Activated T-cell treated with anti-CD3 and anti-CD28 coated beads, Interleukin-2, amount 50 U/mL, for 72 hours (primary cell): ENCODE measurements at places on chromosomes 5 and 9.

GRCh38 chr5:135729321-135729786, 105.1 kb upstream of the SLC25A48 start:
- DNase-seq, result no peak

- DNase-seq, result peak; percentile 57
These were observed 100.1 kb upstream of the DHFR start for GRCh38 chr5:80754900-80755299.

GRCh38 chr5:64229163-64229774, 63.6 kb downstream of the RNF180 start:
- DNase-seq, result no peak

- no peak for DNase-seq
These were observed 193.7 kb downstream of the TLE4 start for GRCh38 chr9:79765466-79765865.

DNA sequence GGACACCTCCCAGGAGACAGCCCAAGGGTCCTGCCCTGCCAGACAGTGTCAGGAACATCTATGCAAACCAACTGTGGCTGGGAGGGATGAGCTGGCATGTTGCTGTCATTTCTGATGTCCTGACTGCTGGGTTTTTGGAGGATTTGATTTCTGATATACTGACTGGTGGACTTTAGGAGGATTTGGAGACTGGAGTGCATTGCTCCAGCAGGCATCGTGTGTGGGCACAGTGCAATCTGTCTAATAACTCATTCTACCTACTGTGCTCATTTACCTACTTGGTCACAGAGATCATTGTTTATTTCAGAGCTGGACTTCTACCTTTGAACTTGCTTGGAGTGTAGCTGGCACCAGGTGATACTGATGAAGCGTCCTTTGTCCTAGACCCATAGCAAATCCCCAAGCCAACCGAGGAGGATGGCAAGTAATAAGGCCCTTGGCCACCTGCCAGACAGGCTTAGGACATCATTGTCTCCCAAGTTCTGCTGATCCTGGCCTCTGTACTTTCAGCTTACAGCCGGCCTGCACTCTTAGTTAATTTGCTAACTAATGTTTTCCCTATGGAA, 124.3 kb upstream of the ICE1 start:
- DNase-seq, result no peak

- no peak for DNase-seq
These were observed 8.2 kb downstream of the CTSL start for GRCh38 chr9:87734106-87734505.

- DNase-seq, result no peak
These were observed 213.3 kb upstream of the TBC1D2 start for GRCh38 chr9:98468567-98469239.

GRCh38 chr5:100861148-100861547, 41.9 kb downstream of the ST8SIA4 start:
- no peak for DNase-seq

DNA sequence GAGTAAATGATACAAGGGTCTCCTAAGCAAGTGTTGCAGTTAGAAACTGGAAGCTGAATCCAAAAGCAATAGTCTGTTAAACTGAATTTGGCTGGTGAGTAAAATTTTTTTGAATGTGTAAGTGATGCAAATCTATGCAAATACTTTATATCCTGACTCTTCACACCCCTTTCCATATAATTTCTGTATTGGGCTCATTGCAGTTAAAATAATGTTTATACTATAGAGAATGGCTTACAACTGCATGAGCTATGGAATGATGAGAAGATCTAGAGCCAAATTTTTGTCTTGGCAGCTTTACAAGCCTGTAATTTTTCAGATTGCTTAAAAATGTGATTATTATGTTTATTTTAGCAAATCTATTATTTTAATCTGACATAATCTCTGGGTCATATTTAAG, 57.0 kb upstream of the GABRA1 start:
- DNase-seq, result no peak

- DNase-seq, result no peak
These were observed 35.4 kb downstream of the ITGA2 start for GRCh38 chr5:53024535-53024934.

DNA sequence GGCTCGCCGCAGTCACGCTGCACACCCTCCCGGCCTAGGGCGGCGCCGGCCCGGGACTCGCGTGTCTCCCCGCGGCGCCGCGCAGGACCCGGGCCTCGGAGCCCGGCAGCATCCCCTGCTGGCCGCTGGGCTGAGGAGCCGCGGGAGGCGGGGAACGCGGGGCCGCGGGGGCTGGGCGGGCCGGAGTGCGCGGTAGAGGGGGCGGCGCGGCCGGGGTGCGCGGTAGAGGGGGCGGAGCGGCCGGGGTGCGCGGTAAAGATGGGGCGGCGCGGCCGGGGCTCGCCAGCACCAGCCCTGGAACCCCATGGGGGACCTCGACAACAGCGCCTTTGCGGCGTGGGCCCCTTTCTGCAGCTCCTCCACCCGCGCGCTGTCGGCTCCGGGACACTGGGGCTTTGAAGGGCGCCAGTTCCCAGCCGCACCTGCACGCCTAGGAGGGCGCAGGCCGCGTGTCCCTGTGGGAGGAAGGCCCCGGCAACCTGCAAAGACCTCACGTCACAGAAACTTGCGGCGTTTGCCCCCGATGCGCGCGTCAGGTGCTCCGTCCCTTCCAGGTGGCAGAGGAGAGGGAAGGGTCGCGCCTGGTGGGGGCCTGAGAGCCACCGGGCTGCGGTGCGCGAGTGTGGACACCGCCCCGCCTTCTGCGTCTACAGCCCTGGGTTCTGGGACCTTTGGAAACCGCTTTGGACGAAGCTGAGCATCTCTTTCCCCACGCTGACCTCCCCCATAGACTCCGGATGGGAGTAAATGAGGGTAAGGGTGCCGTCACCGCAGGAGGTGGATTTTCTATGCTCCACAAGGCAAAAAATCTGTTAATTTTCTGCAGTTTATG, 49.6 kb downstream of the NSUN2 start:
- peak; percentile 28 for DNase-seq

- no peak for DNase-seq
These were observed 25.1 kb downstream of the RNF180 start for GRCh38 chr5:64190562-64191306.

- DNase-seq, result no peak
These were observed 155.0 kb upstream of the COL5A1 start for GRCh38 chr9:134486596-134486995.

DNA sequence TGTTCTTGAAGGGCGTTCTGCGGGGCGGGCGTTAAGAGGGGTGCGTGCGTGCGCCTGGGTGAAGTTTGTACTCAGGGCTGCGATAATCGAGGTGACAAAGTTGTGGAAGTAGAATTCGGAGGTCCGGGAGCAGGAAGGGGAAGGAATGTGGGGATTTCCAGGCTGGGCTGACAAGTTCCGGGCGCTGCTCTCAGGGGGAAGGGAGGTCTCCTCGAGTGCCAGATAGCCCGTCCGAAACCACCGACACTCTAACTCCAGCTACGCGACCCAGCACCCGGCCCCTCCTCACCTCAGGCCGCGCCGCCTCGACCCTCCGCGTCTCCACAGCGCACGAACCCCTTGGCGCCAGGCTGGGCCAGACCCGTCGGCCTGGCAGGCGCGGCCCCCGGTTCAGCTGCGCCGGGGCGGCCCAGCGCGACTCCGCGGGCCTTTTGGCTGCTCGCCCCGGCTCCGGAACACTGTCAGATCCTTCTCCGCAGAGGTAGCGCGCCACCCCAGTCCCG, at the start of gene IL6ST:
Gene IL6ST, minus strand, starts transcription at position 469 of the 503 bp plus-strand sequence. CDS start 18,685 bp downstream, outside the sequence.
- DNase-seq, result peak; percentile 44

DNA sequence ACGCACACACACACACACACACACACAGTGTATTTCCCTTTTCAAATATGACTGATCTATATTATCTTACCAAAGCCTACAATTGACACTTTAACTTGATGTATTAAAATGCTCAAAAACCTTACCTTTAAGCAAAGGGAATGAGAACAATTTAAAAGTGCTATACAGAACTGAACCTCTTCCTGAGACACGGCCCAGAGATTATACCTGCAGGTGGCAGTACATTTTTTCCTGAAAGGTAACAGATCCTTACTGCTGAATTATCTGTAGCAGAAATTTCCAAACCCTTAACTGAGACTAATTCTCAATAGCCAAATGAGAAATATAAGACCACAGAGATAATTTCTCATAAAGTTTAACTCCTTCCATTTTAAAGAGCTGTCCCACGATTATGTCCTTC, 91.1 kb downstream of the MYO10 start:
- no peak for DNase-seq

DNA sequence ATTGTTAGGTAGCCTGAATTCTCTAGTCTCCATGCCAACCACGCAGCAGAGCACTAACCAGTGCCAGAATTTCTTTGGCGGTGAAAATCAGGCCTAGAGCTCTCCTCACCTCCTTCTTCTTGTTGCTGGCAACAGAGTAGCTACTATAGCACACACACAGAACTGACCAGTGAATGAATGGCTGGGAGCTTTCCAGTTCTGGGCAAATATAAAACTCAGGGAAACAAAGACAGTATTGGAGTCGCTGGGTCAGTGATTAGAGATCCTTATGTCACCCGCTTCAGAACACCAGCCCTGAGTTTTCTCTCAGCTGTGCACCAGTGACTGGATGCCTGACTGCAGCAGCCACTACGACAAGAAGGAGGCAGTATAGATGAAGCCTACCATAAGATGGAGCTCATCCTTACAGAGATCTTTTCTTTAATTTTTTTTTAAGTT, 26.9 kb upstream of the FEM1C start:
- no peak for DNase-seq

DNA sequence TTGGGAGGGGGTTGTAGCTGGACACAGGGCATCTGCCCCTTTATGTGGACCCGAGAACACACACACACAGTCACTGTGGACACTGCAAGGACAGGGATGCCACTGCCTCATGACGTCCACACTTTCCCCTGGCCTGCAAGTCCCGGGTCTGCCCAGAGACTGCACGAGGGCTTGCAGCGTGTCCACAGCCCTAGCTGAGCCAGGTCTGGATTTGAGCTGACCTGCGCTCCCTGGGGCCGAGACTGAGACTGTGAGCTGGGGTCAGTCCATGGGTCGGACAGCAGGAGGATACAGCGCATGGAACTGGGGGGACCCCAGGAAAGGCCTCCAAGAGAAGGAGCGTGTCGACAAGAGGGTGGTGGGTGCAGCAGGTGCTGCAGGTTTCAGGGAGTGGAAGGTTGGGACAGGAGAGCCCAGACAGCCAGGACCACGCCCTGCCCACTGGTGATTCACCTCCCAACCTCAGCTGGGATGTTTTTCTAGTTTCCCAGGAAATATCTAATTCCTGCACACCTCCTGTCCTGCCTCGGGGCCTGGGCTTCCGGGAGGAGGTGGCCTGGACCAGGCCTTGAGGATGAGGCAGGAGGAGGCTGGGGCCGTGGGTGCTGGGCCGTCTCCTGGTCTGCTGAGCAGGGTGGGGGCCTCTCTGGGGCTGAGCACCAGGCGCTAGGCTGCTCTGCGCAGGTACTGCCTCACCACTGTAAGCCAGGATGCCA, 806 bp upstream of the RNF224 start:
- no peak for DNase-seq

- no peak for DNase-seq
These were observed 137.1 kb upstream of the IRX2 start for GRCh38 chr5:2888520-2889060.

GRCh38 chr9:27192291-27192960, 83.4 kb downstream of the TEK start:
- no peak for DNase-seq

DNA sequence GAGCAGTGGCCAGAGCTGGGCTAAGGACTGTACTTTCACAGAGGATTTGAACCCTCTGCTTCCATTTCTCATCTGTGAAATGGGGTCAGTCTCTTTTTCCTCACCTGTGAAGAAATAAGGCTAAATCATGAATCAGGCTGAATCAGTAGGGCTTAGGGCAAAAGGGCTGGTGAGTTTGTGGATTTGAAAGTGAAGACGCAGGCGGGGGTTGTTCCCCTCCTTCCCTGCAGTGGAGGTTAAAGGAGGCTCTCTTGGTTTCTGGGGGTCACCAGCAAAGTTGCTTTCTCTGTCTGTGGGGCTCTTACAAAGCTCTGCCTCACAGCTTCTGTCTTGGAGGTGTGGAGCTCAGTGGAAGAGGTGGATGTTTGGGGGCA, 17.6 kb upstream of the NDST1 start:
- no peak for DNase-seq

GRCh38 chr5:55278778-55279177, 28.7 kb downstream of the DHX29 start:
- DNase-seq, result no peak

GRCh38 chr9:79257790-79258351, 313.9 kb upstream of the TLE4 start:
- no peak for DNase-seq

- no peak for DNase-seq
These were observed 90.7 kb upstream of the PARP8 start for GRCh38 chr5:50575740-50576139.

- DNase-seq, result no peak
These were observed 36.1 kb downstream of the ABLIM3 start for GRCh38 chr5:149177339-149177843.

DNA sequence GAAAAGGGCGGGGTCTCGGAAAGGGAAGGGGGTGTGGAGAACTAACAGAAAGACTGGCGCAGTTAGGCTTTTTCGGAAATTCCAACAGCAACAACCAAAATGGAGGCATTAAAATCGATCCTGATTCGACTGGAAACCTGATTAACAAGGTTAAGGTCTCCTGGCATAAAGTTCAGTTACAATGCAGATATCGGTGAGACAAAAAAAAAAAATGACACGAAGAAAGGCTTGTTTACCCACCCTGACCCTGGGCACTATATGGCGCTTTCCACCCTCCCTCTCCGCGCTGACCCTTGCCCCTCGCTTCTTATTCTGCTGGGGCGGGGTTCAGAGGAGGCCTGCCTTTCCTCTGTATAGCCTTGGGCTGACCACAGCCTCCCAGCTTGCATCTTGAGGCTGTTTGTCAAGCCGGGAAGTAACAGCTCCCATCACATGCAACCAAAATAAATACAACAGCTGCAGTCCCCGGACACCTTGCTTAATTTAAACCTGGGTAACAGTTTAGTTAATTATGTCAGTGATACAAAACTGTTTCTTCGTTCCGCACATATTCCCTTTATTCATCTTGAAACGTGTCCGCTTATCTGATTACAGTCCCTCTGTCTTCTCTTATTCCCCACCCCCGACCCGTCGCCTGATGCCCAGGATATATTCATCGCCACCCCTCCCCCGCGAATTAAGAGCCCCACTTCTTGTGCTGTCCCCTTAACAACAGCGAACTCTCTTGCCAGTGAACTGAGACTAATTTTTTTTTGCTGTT, 795 bp upstream of the PJA2 start:
- DNase-seq, result peak; percentile 34

GRCh38 chr9:93826209-93826608, 128.9 kb downstream of the BARX1 start:
- DNase-seq, result peak; percentile 59

DNA sequence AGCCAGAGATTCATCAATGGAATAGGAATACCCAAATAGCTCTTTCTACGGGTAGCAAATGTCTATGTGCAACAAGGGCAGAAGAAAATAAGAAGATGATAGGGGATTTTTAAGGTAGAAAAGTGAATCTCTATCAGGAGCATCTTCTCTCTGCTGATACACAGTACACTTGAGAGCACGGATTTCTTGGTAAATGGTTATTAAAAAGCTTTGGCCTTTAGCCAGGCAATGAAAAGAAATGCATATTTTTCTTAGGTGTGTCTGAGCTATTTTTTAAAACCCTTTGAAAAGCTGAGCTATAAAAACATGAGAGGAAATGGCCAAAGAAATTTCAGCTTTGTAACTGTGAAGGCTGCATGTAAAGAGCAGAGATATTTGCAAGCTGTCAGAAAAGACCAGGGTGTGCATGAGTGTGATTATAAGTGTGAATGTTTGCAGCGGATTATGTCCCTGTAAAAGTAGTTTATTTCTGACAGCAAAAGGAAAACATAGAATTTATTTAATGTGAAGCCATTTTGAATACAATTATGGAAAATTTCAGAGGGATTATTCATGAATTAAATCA, 487.1 kb upstream of the PIK3R1 start:
- DNase-seq, result no peak
